ENCODE measurements at places on chromosomes 1 and 21.

GRCh38 chr1:18077657-18078215 is 29.9 kb upstream of the IGSF21 start:
- DNase-seq, result no peak

DNA sequence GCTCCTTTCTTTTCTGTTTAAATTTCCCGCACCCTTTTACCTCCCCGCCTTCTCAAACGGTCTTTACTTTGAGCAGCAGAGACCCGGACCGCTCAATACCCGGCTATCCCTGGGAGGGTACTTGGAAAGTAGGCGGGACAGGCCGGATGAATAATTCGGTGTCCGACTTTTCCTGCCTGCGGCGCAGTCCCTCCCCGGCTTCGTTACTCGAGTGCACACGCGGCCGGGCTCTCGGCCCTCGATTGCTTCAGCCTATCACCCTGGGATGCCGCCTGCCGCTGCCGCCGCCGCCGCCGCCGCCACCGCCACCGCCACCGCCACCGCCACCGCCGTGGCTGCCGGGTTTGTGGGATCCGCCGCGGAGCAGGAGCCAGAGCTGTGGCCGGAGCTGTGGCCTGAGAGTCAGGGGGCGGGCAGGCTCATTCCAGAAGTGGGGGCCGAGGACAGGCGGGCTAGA is 382 bp upstream of the RASAL2 start:
- DNase-seq, result peak; percentile 79

GRCh38 chr1:195933835-195934234 is 674.4 kb downstream of the KCNT2 start:
- no peak for DNase-seq

DNA sequence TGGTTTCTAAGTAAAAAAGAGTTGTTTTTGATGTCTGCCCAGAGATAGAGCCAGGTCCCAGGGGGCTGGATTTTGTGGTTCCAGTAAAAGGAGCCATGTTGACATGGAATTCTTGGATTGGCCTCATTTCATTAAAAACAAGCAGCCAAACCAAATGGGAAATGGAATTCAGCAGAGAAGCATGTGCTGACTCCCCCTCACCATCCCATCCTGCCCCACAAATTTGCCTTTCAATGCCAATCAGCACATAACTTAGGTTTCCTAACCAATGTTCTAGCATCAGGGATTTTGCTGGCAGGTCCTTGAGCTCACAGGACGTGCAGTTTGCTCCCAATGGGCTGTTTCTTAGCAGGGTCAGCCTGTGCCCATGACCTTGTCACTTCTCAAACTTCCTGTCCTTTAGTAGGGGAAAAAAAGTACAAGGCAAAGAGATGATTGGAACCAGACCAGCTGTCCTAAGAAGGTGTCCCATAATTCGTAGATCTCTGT is 101.5 kb upstream of the GADD45A start:
- DNase-seq, result no peak

DNA sequence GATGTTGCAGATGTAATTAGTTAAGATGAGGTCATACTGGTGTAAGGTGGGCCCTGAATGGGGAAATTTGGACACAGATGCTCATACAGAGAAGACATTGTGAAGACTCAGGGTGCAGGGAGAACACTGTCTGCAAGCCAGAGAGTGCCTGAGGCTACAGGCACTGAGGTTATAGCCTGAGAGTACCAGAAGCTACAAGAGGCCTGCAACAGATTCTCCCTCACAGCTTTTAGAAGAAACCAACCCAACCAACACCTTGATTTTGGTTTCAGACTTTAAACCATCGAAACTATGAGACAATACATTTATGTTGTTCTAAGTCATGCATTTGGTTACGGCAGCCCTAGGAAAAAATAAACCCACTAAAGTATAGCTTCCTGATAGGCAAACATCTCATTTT is 321.7 kb upstream of the USP25 start:
- no peak for DNase-seq

GRCh38 chr21:36858320-36858957 is 108.0 kb downstream of the HLCS start:
- no peak for DNase-seq

GRCh38 chr1:187714470-187714869 is 885.7 kb downstream of the PLA2G4A start:
- no peak for DNase-seq

DNA sequence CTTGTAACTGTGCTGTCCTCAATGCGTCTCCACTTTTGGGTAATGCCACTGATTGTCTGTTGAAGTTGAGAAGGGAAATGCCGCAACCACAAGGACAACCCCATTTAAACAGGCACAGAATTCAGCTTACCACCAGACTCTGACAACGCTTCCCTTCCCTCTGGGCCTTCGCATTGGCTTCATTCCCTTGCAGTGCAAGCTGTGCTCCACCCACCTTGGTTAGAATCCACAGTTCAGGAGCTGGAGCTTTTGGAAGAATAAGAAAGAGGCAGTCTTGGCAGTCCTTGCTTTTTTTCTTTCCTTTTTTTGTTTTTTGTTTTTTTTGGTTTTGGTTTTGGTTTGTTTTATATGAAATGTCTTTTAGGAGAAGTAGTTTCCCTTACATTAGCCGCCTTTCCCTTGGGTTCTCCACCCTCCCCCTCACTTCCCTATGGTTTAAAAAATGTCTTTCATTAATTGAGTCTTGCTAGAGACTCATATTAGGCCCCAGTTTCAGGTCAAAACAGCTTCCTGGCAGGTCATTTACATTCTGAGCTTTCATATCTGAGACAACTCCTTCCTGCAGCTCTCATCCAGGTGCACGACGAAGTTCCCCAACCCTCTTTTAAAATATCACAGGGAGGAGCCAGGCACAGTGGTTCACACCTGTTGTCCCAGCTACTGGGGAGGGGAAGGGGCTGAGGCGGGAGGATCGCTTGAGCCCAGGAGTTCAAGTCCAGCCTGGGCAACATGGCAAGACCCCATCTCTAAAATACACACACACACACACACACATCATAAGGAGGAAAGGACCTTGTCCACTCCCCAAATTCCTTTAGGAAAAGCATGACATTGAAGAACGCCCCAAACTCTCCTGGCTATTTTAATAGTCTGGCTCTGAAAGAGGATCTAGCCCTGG is 20.7 kb upstream of the LAX1 start:
- DNase-seq, result no peak

- DNase-seq, result no peak
Measured at GRCh38 chr1:173134800-173135199, 72.3 kb downstream of the TNFSF4 start.

- peak; percentile 38 for DNase-seq
Measured at GRCh38 chr1:44417351-44418021, 12.4 kb downstream of the RNF220 start.

DNA sequence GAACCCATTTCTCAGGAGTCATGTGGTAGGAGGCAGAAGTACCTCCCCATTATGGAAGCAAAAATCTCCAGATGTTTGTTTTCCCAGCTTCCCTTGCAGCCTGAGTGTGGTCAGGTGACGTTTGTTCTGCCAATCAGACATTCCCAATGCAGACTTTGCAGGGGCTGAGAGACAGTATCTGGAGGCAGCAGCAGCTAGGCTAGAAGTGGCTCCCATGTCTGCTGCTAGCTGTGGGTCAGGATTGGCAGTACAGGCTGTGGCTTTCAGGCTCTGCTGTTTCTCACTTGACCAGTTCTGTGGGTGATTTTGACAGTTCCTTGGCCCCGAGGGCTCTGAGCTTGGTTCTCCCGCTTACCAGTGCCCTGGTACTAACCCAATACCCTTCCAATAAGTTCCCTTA is 58.6 kb upstream of the NBPF3 start:
- DNase-seq, result no peak
